T follicular helper cell (primary cell): ENCODE measurements at places on chromosomes 6 and 20.

GRCh38 chr20:62632575-62633090 is 9.7 kb upstream of the SLCO4A1 start:
- no peak for DNase-seq

DNA sequence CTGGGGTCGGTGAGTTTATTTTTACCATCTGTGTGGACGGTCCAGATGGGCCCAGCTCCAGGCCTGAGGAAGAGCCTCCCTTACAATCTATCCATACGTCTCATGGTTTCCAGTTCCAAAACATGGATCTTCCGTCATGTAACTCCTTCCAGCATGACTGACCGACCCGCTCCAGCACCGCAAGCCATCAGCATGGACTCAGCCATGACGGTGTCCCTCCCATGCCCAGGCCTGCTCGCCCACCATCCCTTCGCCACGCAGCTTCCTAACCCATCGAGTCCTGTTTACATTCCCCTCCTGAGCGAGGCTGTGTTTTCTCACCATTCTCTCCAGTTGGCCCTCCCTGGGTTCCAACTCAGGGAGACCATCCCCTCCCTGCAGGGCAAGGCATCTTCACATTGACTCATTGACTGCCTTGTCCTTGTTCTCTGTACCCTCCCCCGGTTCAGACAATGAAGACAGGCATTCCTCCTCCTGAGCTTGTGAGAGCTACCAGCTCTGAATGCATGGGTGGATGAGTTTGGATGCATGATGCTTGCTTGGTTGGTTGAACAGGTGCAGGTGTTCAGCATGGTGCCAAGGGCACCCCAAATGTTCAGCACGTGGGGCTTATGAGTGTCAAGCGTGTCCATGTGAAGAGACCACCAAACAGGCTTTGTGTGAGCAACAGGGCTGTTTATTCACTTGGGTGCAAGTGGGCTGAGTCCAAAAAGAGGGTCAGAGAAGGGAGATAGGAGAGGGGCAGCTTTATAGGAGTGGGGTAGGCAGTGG is 235.8 kb downstream of the SMOC2 start:
- no peak for DNase-seq

DNA sequence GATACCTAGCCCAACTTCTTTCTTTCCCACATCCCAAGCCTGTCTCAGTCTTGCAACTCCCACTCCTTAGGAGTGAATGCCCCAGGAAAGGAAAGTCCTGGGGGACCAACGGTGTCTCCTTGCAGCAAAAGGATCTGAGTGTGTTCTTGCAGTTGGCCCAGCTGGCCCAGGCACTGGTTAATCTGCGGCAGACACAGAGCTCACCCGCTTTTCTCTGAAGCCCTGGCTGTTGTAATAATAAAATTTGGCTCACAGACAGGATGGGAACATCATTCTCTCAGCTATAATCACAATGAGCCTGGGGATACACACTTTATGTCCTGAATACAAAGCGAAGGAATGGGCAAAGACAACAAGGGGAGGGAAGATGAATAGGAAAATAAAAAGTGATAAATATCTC is 287.0 kb upstream of the PRND start:
- DNase-seq = no peak

GRCh38 chr20:63539092-63539430 is 1.9 kb upstream of the PTK6 start:
- no peak for DNase-seq

- peak; percentile 59 for DNase-seq
Observed at GRCh38 chr6:33668914-33669313, 42.6 kb downstream of the UQCC2 start.

- no peak for DNase-seq
Observed at GRCh38 chr6:131476362-131476761, 96.7 kb upstream of the ARG1 start.

GRCh38 chr6:17768388-17768787 is 61.7 kb upstream of the NUP153 start:
- DNase-seq = no peak

DNA sequence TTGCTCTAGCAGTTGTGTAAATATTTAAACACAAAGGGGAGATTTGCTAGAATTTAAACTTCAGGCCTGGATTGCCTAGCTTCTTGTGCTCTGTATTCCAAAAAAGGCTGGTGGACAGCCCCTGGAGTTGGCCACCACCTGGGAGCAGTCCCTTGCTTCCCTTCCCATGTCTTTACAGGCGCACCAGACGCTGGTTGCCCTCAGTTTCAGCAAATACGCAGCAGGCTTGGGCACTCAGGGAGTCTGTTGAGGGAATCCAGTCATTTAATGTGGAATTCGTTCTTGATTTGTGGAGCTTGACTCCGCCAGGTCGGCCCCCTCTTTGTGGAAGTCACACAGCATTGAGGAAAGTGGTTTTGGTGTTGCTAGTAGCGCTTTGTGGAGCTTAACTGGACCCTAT is 156.8 kb downstream of the DTNBP1 start:
- no peak for DNase-seq

- no peak for DNase-seq
Observed at GRCh38 chr20:11170565-11170964, 496.8 kb upstream of the JAG1 start.

DNA sequence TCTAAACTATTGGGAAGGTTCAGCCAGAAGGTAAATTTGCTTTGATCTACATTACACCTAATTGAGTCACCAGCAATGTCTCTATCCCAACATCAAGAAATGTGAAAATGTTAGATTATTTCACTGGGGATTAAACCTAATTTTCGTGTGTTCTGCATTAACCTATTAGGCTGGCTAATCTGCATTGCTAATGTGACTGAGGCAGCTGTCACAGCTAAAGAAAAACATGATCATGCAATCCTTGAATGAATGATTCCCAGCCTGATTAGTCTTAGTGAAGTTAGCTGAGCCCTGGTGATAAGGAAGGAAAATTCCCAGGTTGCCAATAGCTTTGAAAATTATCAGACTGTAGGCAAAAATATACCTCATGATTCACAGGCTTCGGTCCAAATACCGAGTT is 135.3 kb downstream of the LINC00237 start:
- no peak for DNase-seq

- DNase-seq = no peak
Observed at GRCh38 chr20:11130554-11131166, 456.9 kb upstream of the JAG1 start.
